HFFc6 (cell line): ENCODE measurements at places on chromosomes 16 and 17.

DNA sequence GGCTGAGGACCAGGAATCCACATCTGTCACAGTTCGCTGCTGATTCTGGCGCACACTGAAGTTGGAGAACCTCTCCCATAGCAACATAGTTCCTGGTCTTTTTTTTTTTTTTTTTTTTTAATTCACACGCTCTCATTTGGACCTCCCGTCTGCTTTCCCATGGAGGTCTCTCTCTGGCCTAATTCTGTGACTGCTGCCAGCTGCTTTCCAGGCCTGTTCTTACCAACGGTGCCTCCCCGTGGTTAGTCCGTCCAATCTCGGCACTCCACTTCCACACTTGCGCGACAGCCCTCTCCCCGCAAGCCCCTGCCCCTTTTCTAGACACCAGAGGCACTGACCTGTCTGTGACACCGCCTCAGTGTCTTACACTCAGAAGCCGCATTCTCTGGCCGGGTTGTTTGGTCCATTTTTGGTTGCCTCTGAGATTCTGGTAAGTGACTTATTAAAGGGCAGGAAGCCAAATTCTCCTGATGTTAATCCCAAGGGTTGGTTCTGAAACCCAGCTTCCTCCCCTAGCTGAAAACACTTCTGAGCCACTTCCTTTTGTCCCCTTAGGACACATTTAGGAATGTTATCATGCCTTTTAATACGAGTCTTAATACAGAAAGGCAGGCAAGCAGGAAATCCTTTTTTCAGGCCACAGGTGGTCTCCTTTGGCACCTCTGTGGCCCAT, 1.1 kb upstream of the AKTIP start:
- DNase-seq, result peak; percentile 26

- DNase-seq, result no peak
These were observed 12.9 kb upstream of the ZKSCAN2 start for GRCh38 chr16:25270577-25270976.

DNA sequence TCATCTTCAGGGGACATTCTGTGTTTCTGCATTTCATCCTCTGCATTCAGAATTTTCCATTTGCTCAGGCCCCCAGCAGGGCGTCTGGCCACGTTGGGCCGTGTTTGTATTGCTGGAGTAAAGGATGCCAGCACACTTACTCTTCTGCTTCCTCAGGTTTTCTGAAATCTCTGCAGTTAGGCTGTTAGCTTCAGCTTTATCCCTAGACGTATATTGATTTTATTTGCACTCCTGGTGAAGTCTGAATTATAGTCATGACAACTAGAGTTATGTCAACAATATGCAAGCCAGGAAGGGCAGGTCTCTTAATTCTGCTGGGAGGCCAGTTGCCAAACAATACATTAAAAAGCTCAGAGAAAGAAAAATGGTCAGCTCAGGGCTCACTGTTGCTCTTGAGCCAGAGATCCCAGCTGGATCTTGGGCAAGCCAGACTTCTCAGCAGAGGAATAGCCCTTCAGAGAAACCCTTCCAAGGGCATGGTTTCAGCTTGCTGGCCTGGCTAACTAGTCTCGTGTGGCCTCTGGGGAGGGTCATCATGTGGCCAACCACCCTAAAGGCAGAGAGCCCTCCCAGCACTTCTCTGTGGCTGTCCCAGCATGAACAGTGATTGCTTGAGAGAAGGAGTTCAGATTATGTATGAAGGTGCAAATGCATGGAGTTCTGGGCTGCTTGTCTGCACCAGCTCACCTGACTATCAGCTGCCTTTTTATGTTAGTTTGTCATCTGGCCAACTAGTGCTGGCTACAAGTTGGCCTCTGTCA, 110.2 kb upstream of the CACNG5 start:
- DNase-seq, result no peak

- no peak for DNase-seq
These were observed 21.1 kb upstream of the DBNDD1 start for GRCh38 chr16:90040152-90041023.

DNA sequence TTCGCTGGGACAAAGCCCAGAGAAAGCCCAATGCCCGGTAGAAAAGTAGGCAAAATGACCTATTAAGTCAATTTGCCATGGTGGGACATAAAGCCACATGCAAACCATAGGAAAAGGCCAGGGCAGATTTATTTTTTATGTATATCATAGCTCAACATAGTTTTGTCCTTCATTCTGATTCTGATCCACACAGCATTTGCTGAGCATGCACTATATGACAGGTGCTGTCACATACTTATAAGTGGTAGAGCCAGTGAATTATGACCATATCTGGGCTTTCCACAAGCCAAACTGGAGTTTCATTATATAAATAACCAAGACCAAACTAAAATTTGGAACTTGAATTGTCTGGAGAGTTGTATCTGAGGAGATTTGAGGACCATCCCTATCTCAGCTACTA, 74.3 kb downstream of the CA10 start:
- DNase-seq, result no peak

DNA sequence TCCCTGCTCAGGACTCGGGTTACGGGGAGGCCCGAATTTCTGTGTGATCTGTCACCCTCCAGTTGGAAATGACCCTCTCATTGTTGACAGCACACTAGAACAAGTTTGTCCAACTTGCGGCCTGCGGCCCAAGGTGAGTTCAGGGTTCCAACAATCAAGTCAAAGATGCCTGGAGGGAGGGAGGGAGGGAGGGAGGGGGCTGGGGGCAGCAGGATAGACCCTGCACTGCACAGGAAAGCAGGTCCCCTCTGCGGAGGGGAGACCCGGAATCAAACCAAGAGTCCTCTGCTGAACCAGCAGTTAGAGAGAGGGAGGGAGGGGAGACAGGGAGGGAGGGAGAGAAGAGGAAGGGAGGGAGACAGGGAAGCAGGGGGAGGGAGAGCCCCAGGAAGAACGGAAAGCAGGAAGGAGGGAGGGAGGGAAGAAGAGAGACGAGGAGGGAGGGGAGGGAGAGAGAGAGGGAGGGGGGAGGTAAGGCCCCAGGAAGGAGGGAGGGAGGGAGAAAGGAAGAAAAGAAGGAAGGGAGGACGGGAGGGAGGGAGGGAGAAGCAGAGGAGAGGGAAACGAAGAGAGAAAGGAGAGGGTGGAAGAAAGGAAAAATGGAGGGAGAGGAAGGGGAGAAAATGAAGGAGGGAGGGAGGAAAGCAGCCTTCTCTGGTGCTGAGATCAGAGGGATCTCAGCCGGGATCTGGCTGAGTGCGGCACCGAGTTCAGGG, 96.7 kb upstream of the CDH5 start:
- no peak for DNase-seq

- no peak for DNase-seq
These were observed 30.9 kb upstream of the SEC14L1 start for GRCh38 chr17:77109764-77110359.

- DNase-seq, result peak; percentile 23
These were observed 478.8 kb upstream of the CDH11 start for GRCh38 chr16:65600629-65601028.

DNA sequence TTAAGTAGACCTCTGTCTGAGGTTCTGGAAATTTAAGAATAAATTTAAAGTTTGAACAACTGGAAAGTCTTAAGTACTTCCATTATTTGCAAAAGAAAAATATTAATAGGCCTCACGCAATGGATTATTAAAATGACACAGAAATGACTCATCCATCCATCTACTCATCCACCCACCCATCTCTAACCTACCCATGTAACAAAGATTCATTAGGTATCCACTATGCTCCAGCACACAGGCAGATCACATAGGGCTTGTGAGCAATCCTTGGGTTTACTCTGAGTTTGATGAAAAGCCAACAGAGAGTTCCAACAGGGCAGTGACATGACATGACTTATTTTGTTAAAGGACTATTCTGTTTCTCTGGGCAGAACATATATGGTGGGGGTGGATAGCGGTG, 93.3 kb downstream of the HELZ start:
- DNase-seq, result peak; percentile 72

- no peak for DNase-seq
These were observed 112.9 kb downstream of the GP2 start for GRCh38 chr16:20214401-20214800.

DNA sequence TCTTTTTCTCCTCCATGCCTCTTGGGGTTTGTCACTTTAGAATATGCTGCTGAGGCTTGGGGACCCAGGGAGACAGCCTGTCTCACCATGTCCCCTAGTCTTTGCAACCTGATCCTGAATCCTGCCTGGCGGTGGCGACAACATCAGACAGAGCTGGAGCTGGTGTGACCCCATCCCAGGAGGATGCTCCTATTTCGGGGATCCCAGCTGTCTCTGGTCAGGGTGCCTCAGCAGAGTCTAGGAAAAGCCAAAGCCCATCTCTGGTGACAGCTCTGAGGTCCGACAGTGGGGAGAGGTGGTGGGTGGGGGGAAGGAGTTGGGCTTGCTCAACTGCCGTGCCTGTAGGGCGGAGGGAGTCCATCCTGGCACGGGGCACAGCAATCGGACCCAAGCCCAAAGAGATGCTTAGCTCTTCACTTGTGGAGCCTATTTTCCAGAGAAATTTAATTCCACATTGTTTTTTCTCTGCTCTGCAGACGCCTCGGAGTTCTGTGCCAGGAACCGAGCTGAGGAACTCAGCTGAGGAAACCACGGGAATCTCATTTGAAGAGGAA, 10.3 kb upstream of the TNS4 start:
- DNase-seq, result no peak

DNA sequence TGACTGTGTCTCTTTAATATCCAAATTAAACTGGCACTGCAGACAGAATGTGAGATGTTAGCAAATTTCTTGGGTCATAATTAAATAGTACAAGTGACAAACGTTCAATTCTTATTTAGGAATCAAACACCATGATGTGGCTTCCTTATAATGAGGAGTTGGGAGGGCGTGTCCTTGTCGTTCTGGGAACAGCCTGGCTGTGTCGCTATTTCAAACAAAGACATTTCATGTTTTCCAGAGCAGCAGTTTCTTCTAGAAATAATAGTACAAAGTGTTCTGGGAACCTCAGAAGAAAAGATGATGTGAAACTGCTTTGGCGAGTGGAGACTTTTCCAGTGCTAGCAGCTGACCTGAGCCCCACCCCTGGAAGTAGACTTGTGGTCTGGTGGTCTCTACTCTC, 301.7 kb upstream of the N4BP1 start:
- DNase-seq, result no peak

DNA sequence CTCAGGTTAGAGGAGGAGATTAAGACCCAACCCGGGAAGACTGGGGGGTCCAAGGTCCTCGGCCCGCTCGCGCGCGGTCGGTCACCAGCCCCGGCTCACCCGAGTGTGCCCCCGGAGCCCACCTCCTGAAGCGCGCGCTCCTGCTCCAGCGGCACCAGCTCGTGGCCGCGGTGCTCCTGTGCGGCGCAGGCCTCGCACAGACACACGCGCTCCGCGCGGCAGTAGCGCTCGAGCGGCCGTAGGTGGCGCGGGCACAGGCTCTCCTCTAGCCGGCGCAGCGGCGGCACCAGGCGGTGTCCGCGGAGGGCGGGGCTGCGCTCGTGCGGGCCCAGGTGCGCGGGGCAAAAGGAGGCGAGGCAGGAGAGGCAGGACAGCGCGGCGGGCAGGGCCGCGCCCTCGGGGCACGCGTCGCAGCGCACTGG, 618 bp downstream of the TRIM47 start:
- DNase-seq, result peak; percentile 64

- no peak for DNase-seq
These were observed 12.4 kb upstream of the CYB561 start for GRCh38 chr17:63458478-63458877.

DNA sequence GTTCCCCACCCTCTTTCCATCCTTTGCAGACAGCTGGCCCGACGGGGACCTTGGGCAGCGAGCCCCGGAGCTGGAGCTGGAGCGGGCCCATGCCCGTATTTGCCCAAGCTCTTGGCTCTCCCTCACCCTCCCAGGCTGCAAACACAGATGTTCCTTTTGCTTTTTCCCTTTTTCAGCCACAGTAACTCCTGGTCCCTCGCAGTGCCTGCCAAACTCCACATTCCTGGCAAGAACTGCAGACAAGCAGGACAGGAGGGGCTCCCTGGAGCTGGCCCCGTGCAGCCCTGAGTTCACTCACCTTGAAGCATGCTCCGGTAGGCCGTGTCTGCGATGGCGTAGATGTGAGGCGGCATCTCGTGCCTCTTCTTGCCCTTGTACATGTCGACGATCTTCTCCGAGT, 33.9 kb downstream of the MYH11 start:
- no peak for DNase-seq

- no peak for DNase-seq
These were observed 23.0 kb upstream of the ZNF750 start for GRCh38 chr17:82862737-82863382.

GRCh38 chr17:41287050-41287449, 11.6 kb downstream of the KRTAP9-7 start:
- no peak for DNase-seq

GRCh38 chr17:42442196-42442565, 16.5 kb upstream of the ATP6V0A1 start:
- DNase-seq, result no peak

DNA sequence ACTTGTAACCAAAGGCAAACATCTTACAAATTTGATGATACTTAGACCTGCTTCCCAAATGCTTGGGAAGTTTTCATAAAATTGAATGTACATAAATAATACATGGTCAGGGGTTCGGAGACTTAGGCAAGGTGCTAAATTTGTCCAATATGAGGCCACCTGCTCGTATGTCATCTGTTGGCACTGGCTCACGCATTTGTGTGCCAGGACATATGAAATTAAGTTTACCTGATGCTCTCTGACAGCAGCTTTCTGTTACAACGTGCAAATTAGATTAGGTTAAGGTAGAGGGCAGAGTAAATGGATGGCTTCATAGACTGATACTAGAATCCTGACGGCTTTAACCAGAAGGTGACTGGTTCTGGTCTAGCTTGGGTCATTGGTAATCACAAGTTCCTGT, 970.3 kb upstream of the RBFOX1 start:
- DNase-seq, result no peak

GRCh38 chr17:50830352-50830751, 5.0 kb upstream of the WFIKKN2 start:
- no peak for DNase-seq

DNA sequence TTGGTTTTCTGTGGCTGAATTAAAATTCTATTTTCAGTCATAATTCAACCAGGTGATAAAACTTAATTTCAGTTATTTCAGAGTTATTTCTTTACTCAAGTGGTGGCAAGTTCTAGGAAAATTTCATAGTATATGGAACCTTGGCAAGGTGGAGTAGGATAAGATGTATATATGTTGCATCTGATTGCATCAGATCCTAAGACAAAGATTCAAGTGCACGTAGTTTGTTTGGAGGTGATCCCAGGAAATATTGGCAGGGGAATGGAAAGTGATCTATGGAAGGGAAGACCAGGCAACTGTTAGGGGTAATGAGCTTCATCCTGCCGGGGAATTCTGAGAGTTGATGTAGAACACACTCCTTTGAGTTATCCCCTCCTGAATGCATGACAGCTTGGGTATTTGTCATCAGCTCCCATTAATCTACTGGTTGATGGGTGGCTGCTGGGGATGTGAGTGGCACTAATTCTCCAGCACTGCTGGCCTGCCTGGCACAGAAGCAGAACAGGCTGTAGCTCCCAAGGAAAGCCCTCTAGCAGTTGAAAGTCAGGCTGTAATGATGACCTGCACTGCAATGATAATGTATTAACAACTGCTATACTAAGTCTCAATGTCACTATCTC, 52.2 kb upstream of the TOM1L1 start:
- no peak for DNase-seq

- no peak for DNase-seq
These were observed 120.9 kb downstream of the METRNL start for GRCh38 chr17:83200231-83200699.
